CD8-positive, alpha-beta memory T cell (primary cell): ENCODE measurements at places on chromosomes 7 and 10. TPM values are rescaled to one million over a fixed set of nuclear protein-coding genes. Genes with fewer than 3 reads are reported as not detected.

Gene PTN
- not detected for polyA plus RNA-seq

Gene NRAP
- not detected for polyA plus RNA-seq

Gene HMX2
- not detected for polyA plus RNA-seq

DNA sequence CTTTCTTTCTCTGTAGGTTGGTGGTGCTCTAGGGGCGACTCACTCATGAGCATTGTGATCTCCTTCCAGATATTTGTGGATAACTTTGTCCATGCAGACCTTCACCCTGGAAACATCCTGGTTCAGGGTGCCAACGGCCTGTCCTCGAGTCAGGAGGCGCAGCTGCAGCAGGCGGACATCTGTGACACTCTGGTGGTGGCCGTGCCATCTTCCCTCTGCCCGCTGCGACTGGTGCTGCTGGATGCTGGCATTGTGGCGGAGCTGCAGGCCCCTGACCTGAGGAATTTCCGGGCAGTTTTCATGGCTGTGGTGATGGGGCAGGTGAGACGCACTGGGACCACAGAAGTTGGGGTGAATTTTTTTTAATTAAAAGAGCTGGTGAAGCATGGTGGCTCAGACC is 9.6 kb upstream of the NDUFB2 start:
- H3K36me3 ChIP-seq = no peaks in the 10 kb centered on the region
- no peak overlapping the region for H3K4me3 ChIP-seq
- no peak for DNase-seq
- no peaks in the 10 kb centered on the region for H3K4me1 ChIP-seq

- H3K27me3 ChIP-seq = no peaks in the 10 kb centered on the region
- H3K4me3 ChIP-seq = no peak overlapping the region
- H3K27ac ChIP-seq = no peak overlapping the region
- H3K36me3 ChIP-seq = no peaks in the 10 kb centered on the region
These were observed 50.4 kb upstream of the ZNF365 start for GRCh38 chr10:62323751-62324150.

DNA sequence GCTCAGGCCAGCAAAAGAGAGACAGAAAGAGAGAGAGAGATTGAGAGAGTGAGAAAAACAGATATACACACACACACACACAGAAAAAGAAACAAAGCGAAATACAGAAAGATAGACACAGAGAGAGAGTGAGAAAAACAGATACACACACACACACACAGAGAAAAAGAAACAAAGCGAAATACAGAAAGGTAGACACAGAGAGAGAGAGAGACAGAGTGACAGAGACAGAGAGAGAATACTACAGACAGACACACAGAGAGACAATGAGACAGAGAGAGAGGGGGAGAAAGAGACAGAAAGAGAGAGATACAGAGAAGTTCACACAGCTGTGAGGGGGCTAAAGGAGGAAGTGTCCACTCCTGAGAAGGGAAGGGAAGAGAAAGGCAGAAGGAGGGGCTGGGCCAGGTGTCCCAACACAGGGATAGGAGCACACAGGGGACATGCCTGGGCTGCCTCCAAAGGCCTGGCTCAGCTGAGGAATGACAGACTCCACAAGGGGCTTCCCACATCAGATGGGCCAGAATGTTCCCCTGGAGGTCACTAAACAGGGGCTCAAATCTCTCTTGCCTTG is 4.3 kb downstream of the GCK start:
- no peaks in the 10 kb centered on the region for H3K36me3 ChIP-seq
- no peaks in the 10 kb centered on the region for H3K4me1 ChIP-seq
- no peak overlapping the region for H3K4me3 ChIP-seq

DNA sequence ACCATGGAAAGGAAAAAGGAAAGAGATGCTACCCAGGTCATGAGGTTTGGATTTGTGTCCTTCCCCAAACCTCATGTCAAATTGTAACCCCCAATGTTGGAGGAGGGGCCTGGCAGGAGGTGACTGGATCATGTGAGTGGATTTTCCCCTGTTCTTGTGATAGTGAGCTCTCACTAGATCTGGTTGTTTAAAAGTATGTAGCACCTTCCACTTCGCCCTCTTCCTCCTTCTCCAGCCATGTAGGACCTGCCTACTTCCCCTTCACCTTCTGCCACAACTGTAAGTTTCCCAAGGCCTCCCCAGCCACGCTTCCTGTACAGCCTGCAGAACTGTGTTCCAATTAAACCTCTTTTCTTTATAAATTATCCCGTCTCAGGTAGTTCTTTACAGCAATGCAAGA is 113.9 kb downstream of the FAM107B start:
- H3K4me3 ChIP-seq = no peak overlapping the region
- no peak for DNase-seq
- no peaks in the 10 kb centered on the region for H3K36me3 ChIP-seq
- H3K4me1 ChIP-seq = peaks cover 36% of the 10 kb centered on the region

DNA sequence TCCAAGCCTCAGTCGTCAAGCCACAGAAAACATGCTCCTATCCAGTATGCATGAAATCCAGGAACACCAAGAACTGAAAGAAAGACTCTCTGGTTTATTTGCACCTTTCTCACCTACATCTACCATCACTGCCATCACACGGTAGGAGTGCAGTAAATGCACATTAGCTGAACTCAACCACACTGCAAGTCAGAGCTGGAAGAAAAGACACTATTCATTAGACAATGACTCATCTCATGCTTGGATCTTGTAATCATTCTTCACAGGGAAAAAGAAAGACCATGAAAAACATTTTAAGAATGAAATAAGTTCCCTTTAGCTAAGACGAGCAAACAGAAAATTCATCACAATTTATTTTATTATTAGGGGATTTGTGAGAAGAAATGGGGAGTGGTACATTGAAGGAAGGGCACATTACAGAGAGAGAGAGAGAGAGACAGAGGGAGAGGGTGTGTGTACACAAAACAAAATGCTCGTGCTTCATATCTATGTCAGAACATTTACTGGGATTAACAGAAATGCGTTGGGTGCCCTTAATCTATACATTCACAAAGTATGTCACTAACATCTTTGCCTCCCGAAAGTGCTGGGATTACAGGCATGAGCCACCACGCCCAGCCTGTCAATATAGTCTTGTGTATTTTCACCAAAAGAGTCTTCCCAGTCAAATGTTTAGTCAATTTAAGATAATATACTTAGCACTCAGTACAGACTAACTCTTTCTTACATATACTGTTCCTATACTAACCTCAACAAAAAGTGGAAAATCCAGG is 324.9 kb downstream of the PARD3 start:
- no peaks in the 10 kb centered on the region for H3K36me3 ChIP-seq
- no peaks in the 10 kb centered on the region for H3K27me3 ChIP-seq
- H3K27ac ChIP-seq = no peak overlapping the region
- DNase-seq = no peak
